PC-3 (cell line): ENCODE measurements at places on chromosomes 12 and 14. TPM values are rescaled to one million over a fixed set of nuclear protein-coding genes. Genes with fewer than 3 reads are reported as not detected.

The OAS3 gene
- 25.5 and 28.8 TPM in 2 replicates for total RNA-seq

The MSI1 gene
- 0.12 TPM in 1 of 2 replicates, not detected in the other for total RNA-seq

The TDRD9 gene
- total RNA-seq: 0.07 and 0.12 TPM in 2 replicates

The CAPZA3 gene
- total RNA-seq: not detected in 2 replicates

The TCL1B gene
- total RNA-seq: not detected in 2 replicates

The KRT83 gene
- 0.33 and 1.1 TPM in 2 replicates for total RNA-seq

The INSM2 gene
- total RNA-seq: 0.07 TPM in 1 of 2 replicates, not detected in the other

The KRT5 gene
- not detected in 2 replicates for total RNA-seq

GRCh38 chr14:20734430-20734806, 11.3 kb upstream of the EDDM3A start:
- DNase-seq: no peak

- peak; percentile 27 for DNase-seq
These were observed 407.0 kb downstream of the MED13L start for GRCh38 chr12:115870510-115870909.

DNA sequence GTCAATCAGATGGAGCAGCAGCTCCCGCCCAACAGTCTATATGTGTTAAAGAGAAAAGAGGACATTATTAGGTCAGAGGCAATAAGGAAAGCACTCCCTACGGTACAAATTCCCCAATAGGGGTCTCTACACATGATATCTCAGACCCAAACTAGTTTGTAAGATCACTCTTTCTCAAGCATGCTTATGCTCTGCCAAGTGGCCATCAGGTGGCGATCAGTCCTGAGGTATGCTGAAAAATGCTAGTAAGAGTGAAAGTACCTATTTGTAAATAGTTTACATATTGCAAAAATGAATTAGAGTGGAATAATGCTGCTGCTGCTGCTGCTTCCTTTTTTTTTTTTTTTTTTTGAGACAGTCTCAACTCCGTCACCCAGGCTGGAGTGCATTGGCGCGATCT, 61.0 kb downstream of the CPM start:
- peak; percentile 62 for DNase-seq

GRCh38 chr12:39287409-39287808, 155.5 kb downstream of the KIF21A start:
- no peak for DNase-seq

- no peak for DNase-seq
These were observed 142.0 kb downstream of the PLXNC1 start for GRCh38 chr12:94290353-94290752.

GRCh38 chr12:71954083-71954778, 15.6 kb downstream of the TPH2 start:
- no peak for DNase-seq

DNA sequence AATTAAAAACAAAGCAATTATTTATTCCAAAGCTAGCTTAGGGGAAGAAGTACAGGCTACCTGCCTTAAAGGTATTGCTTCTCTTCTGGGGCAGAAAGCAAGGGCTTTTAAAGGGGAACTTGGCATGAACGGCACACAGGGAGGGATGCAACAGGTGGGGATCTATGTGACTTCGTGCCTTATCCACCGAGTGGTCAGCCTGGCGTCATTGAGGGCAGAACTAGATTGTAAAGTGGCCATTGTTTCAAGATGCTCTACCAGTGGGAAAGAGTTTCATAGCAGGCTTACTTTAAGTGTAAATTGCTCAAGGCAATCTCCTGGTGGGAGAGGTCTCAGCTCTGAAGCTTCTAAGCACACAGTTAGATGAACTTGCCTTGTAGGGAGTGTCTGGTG, 360.4 kb downstream of the ATP23 start:
- DNase-seq: no peak

- DNase-seq: peak; percentile 53
These were observed 5.5 kb upstream of the CELA1 start for GRCh38 chr12:51351913-51352532.

- no peak for DNase-seq
These were observed 19.9 kb downstream of the SP1 start for GRCh38 chr12:53399896-53400295.

DNA sequence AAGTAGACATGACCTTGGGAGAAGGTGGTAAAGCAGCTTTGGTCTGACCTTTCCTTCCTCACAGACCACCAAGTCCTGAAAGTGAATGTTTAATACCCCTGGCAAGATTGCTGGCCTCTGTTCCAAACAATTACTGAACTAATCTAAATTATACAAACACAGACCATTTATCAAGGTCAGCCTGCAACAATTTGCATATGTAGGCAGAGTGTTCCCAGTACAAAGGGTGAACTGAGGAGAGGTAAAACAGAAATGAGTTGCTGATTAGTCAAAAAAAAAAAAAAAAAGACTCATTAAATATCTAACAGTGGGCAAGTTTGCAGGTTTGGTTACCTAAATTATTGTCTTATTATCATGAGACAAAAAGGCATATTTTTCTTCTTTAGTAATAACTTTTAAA, 506.5 kb downstream of the TMEM117 start:
- no peak for DNase-seq

DNA sequence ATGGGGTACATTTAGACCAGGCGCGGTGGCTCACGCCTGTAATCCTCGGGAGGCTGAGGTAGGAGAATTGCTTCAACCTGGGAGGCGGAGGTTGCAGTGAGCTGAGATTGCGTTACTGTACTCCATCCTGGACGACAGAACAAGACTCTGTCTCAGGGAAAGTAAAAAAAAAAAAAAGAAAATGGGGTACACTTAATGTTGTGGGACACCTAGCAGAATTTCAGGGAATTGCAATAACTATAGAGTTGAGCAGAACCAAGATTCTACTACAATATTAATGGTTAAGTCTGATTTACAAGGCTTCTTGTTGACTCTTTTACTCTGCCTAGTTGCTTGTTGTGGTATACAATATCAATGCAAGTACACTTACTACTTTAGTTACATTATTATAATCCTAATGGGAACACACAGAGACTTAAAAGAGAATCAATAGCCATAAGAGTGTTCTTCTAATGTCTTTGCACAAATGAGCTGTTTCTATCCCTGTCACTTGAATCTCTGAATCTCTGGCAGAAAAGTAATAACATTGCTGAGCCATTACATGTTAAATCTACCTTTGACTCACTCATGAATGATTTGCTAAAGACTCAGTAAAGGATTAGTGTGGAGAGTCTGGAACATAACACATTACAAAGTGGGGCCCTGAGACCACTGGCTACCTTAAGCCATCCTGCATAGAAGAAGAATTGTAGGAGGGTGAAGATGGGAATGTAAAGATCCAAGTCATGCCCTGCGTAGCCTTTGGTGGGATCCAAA, 22.7 kb downstream of the BEST3 start:
- no peak for DNase-seq

- no peak for DNase-seq
These were observed 7.6 kb downstream of the NOC4L start for GRCh38 chr12:132151766-132152410.

DNA sequence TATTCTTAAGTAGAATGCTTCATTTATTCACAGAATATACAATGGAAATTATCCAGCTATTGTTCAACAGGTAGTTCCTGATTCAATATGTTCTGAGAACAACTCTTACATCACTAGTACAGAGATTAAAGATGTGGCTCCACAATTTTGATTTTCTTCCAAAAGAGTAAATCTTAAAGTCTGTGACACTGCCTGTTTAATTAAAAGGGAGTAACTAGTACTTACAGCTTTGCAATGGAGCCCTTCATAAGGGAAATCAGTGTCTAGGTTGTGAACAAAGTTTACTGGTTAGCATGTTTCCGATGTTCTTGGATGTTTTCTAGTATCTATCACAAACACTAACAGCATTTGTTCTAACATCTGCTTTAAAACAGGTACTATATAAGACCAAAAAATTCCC, 30.8 kb downstream of the MIA2 start:
- no peak for DNase-seq

DNA sequence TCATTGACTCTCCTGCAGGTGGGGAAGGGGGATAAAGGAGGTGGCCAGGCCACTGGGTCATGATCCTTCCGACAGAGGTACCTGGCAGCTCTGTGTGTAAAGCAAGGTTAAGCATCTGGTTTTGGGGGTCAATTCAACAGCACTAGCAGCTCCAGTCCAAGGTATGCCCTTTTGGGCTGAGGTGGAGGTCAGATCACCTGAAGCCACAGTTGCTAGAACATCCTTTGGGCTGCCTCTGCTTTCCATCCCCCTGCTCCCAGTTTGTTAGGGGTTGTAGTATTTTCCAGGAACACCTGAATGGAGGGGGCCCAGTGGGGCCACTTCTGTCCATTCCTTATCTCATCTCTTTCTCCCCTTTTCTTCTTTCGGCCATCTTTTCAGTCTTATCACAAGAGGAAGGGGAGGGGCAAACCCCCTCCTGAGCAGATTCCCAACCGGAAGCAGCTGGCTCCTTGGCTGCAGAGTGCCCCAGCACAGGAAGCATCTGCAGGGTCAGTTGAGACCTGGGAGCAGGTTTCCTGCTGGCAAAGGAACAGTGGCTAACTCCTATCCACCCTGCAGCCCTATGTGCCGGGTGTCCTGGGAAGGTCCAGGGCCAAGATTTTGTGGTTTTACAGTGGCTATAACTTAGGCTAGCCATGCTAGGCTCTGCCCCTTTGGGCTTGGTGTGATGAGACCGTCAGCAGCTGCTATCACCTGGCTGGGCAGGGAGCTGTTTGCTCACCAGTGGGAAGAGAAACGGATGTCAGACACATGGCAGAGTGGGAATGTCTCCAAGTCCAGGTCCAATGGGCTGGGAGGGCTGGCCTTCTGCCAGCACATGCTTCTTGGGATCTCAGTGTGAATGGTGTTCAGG, 40.2 kb downstream of the SH2B3 start:
- no peak for DNase-seq

DNA sequence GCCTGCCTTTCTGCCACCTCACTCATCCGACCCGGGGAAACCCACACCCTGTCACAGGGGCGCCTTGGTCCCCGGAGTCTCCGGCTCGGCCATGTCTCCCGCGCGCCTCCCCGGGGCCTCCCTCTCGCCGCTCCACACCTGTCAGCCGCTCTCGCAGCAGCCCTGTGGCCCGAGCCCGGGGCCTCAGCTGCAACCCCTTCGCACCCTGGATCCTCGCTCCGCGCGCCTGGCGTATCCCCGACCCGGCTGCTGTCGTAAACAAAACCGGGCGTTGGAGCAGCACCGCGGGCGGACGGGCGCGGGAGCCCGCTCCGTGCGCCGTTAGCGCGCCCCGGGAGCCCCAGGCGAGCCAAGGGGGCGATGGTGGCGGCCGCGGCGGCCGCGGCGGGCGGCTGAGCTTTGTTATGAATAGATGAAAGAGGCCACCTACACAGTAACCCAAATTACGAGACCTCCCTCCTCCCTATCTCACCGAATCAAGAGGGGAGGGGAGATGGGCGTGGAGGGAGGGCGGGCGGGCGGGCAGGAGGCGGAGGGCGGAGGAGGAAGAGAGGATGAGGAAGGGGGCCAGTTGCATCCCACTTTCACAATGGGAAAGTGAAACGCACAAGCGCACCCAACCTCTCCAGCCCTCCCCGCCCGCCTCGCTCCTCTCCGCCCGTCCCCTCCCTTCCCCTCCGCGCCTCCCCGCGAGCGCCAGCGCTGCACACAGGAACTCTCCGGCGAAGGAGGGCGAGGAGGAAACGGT, at the start of gene PLXNC1:
PLXNC1 (plus strand) TSS at position 587 of the 748 bp plus-strand sequence. CDS start 395 bp downstream, outside the sequence.
- no peak for DNase-seq
